ENCODE measurements at places on chromosomes 5 and 9.
A peak's percentile ranks its signal among the peaks of the same experiment; 100 is the strongest.

DNA sequence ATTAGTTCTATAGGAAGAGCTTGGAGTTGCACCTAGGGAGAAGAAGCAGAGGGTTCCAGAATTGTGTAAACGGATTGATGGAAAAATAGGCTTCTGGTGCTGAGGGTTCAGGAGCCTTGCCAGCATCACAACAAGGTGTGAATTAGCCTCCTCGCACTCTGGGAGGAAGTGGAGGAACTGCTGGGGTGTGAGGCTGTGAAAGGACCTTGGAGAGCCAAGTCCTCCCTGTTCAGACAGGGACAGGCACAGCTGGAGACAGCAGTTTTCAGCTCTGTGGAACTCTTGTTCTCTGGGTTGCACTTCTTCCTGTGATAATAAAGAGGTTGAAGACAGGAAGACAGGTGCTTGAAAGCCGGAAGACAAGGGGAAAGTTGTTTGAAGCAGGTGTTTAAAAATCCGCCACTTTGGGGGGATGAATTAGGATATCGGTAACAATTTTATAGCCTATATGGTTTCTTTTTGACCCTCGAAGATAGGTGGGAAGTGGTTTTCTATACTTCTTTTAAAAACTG lies 22.6 kb downstream of the DAPK1 start:
- no peak for DNase-seq

- DNase-seq: no peak
Observed at GRCh38 chr9:32703635-32704034, 68.2 kb upstream of the TAF1L start.

- DNase-seq: no peak
Observed at GRCh38 chr5:2254880-2255750, 372.4 kb upstream of the IRX4 start.

GRCh38 chr9:108484468-108484867 lies 371.3 kb downstream of the ACTL7B start:
- no peak for DNase-seq

DNA sequence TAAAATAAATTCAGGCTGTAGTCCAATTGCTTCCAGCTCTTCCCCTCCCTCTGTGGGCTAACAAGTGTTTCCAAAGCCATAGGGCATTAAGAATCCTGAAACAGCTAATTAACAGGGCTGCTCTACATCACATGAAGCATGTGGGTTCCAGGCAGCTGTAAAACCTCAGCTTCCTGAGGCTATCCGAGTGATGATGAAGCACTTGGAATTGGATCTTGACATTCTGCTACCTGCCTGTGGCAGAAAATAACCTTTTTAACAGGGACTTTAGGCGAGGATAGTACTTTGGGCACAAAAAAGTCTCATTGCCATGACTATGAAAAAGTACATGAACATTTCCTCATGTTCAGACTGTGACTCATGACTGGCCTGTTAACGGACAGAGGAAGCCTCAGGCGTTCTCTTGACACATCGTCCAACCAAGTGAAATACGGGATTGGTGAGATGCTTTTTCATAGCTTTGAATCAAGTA lies 107.2 kb downstream of the PDE4D start:
- no peak for DNase-seq

DNA sequence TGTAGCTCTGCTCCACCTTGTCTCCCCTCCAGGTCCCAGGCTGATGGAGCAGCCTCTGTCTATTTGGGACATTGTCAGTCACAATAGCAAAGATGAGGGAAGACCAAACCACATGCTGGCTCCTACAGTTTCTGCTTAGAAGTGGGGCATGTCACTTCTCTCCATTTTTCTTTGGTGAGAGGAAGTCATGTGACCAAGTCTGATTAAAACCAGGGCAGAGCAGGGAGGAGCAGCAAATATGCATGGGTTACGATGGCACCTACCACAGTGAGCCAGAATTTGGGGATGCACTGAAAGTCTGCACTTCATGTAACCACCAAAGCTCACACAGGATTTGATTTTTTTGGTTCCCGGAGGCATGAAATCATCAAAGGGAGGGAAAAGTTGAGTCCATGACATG lies 234.6 kb downstream of the CDK5RAP2 start:
- no peak for DNase-seq

GRCh38 chr5:137498736-137499505 lies at the start of gene SPOCK1:
Gene SPOCK1, minus strand, starts transcription at chr5:137499326.
- DNase-seq: peak; percentile 72

DNA sequence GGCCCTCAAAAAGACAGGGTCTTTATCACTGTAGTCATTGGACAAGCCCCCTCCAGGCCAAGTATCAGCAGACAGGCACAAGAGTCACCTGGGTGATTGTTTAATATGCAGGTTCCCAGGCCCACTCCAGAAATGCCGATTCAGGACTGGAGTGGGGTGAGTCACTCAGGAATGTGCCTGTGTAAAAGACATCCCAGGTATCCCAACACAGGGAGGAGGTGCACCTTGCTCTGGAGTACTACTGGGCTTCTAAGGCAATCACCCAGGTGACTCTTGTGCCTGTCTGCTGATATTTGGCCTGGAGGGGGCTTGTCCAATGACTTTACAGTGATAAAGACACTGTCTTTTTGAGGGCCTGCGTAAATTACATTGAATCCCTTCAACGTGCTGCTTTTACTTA lies 40.6 kb downstream of the ACTL7B start:
- DNase-seq: no peak

DNA sequence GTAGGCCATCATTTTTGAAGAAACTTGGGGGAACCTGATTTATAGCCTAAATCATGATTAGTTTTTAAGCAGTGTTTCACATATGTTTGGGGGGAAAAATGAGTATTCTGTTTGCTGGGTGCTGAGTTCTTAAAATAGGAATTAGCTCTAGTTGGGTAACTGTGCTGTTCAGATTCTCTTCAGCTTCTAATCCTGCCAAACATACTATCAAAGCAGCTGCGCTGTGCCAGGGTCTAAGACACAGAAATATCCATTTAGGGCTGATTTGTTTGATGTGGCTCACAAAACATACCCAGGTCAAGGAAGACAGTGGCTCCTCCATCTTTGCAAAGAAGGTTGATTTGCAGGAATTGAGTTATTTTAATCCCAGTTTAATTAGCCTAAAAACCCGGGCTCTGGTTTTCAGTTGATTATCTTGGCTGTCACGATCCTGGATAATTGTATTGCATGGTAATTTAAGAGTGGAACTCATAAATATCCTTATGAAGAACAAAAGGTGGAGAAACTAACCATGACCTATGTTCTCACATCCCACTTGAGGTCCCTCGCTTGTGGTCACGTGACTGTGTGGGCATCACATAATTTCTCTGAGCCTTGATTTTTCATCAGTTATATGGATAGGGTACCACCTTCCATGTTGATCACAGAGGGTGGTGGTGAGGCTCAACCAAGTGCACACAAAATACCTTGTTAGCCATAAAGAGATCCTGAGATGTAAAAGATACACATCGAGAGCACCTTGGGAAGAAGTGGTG lies 18.7 kb downstream of the CYFIP2 start:
- no peak for DNase-seq

DNA sequence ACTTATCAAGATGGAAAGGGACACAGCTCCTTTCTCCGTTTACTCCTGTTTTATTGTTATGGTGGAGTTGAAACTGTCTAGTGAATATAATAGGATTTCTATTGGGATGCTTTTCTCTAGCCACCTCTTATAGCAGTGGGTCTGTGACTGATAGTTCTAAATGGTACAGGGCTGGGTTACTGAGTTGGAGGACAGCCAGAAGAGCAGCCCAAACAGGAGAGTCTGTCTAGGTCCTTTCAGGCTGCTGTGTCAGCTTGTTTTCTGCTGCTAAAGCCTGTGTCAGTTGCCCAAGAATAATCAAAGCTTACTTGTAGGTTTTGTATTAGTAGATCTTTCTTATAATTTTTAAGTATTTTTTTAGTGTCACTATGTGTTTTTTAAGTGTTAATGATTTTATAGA lies 356.0 kb upstream of the SEMA6A start:
- no peak for DNase-seq

DNA sequence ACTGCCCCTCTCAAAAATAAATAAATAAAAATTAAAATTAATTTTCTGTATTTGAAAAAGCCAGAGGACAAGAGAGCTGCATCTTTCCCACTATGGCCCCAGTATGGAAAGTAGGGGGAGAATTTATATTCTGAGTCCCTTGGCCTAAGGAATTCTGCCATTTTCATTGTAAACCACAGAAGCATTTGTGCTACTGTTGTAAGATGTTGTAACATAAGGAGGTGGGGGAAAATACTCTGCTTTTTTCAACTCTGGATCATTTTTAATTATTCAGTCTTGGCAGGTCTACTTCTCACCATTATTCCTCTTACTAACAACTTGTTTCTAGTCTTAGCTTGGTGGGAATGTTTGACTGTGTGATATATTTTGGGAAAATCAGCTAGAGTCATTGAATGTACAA lies 52.3 kb upstream of the APC start:
- no peak for DNase-seq

DNA sequence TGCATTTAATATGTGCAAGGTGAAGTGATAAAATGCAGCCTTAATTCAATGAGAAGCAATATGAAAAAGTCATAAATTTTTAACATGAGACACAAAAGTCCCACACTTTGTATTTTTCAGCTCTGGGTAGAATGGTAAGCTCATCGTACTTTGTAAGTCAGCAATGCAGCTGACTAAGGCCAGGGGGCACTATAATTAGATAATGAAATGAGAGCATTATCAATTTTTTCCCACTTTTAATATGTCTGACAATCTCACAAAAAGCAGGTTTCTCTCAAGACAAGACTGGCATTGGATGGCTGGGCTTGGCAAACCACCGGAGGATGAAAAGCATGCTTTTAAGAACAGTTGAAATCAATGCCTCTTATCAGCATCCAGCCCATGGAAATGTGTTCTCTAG lies 162.8 kb downstream of the FAM174A start:
- no peak for DNase-seq

DNA sequence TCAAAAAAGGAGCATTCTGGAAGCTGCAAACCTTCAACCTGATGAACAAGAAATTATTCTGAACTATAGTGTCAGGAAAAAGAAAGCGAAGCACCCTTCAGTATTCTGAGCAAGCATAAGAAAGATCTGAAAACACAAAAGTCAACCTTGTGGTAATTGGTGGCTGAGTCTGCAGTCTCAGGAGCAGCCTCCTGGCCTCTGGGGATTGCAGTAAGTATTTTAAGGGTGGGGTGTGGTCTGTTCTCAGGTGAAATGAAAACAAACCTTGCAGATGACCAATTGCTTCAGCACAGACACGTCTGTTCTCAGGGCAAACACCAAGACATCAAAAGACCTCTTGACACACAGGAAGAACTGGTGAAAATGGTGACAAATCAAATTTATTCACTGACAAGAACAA lies 147.8 kb upstream of the RAPGEF1 start:
- DNase-seq: no peak

DNA sequence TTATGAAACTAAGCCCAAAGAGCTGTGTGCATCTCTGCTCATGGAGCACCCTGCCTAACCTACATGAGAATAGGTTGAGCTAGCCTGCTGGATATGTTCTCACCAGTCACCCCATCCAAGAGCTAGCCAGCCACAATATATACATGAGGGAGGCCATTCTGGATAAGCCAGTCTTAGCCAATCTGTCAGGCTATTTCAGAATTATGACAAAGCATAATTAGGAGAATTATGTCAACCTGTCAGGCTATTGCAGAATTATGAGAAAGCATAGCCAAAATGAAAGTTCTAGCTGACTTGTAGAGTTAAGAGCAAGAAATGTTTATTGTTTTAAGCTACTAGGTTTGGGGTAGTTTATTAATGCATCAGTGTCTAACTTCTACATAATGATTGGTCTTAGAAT lies 189.8 kb downstream of the WDR70 start:
- DNase-seq: no peak

GRCh38 chr9:35079041-35079425 lies 709 bp downstream of the FANCG start:
- DNase-seq: peak; percentile 58

DNA sequence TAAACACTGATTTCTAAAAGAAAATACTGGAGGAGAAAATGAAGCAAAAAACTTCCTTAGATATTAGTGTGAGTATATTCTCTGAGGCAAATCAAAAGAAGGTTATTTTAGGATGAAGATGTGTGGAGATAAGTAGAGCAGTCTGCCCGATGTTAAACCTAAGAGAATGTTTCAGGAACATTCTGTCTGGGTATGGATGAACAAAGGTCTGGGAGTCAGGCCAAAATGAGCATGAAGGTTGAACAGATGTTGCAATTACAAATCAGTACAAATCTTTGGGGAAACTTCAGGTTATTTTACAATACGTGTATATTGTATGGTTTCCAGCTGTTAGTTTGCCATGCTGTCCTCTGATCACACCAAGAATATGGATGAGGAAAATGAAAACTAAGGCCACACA lies 14.4 kb upstream of the CEP78 start:
- DNase-seq: no peak

DNA sequence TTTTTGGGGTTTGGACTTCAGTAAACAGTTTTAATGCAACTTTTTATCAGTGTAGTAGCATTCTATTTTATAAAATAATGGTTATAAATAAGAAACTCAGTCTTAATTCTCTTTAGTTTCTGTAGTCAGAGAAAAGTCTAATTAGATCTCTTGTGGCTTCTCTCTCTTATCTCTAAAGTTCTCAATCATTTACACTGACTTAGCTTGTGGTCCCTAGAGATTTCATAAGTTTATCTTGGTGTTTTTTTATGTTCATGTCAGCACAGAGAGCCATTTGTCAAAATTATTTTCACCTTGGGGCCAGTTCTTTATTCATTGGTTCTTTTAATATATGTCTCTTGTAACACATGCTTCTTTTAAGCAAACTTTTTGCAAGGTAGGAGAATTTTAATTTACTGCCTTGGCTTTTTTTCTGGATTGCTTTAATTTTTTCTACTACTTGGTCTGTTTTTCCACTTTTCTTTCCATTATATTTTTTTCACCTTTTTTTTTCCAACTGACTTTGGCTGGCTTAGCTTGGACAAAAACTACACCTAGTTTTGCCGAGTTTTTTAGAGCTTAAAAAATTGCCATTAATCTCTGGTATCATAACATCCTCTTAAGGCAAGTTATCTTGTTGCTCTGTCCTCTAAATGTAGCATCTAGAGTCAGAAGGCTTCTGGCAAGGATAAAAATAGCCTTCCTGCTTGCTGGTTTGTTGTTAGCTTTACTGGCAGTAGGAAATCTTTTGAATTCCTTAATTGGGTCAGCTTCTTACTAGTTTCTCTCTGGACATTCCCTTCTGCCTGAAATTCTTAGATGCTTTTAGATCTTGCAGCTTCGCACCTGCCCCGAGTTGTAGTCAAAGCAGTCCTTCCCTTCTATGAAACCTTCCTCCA lies 35.3 kb downstream of the CPEB4 start:
- DNase-seq: no peak

- DNase-seq: no peak
Observed at GRCh38 chr5:148788636-148789035, 37.8 kb upstream of the ADRB2 start.

DNA sequence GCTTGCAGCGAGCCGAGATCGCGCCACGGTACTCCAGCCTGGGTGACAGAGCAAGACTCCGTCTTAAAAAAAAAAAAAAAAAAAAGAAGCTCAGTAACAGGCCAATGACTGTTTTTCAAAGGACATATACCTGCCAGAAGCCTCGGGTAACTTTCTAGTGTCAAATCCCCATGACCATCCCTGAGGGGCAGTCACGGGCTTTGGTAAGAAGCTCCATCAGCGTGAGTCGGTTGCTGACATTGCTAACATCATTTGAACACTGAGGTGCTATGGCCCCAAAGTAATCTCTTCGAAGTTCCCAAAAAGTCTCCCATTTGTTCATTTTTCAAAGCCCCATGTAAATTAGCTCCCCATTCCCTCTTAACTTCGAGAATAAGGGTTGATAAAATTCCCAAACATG lies 11.6 kb downstream of the NAIP start:
- no peak for DNase-seq

Data from stimulated activated effector memory CD8-positive, alpha-beta T cell treated with anti-CD3 and anti-CD28 coated beads, Interleukin-12 subunit alpha, Interleukin-12 subunit beta, amount 100 ng/mL, for 72 hours (primary cell).